ENCODE measurements at places on chromosomes 1 and 21.

- DNase-seq: peak; percentile 54
Observed at GRCh38 chr1:61078618-61079295, 3.6 kb upstream of the NFIA start.

DNA sequence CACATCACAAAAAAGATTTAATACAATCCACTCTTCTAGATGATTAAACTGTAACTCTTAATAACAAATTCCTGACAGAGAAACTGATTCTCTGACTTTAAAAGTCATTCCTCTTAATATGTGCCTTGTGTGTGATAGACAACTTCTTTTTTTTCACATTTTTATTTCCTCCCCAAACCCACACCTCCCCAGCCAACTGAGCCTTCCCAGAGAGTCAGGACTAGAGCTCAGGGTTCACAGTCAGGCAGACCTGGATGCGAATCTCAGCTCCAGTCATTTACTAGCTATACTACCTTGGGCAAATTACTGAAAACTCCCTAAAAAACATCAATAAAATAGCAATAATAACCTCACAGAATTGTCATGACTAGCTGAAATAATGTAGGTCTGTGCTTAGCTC, 14.2 kb downstream of the ATPAF1 start:
- no peak for DNase-seq

DNA sequence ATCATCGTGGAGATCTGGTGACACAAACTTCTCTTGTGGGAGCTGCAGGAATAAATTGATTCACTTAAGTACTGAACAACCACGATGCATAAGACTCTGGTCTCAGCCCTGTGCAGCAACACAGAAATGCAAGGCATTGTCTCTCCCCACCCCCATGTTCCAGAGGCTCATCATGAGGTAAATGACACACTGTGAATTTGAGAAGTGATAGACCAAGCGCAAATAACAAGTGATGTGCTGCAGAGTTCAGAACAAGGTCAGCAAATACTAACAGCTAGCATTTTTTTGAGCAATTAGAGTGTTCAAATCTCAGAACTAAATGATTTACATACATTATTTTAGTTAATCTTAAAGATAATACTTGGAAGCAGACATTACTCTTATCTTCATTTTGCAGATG, 223.7 kb downstream of the SEC16B start:
- no peak for DNase-seq

- DNase-seq: no peak
Observed at GRCh38 chr1:202012544-202013478, 2.4 kb downstream of the ELF3 start.

DNA sequence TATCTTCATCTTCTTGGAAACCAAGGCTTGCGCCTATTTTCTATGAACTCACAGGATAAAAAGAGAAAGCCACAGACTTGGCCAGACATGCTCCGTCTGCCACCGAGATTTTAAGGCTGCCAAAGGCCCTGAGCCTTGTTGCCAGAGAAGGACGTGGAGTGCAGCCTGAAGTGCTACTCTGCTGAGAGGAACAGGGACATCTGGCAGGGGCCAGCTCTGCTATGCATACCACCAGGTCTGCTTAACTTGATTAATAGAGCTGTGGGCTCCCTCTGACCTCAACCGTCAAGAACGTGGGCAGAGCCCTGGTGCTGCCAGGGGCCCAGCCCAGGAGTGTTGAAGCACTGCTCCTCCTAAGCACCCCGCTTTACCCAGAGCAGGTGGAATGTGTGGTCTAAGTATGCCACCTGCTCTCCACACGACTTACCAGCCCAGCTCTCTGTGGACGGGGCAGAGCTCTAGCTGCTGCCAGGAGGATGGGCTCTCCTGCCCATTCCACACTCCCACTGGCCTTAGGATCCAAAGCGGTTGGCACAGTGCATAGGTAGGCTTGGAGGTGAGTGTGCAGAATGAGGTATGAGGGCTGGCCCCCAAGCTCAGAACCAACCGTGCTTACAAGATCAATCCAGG, 10.6 kb downstream of the HCRTR1 start:
- no peak for DNase-seq

GRCh38 chr21:35256468-35256988, 207.4 kb upstream of the RUNX1 start:
- DNase-seq: peak; percentile 98

- no peak for DNase-seq
Observed at GRCh38 chr1:1315435-1315954, 7.1 kb downstream of the PUSL1 start.

- no peak for DNase-seq
Observed at GRCh38 chr1:32736812-32737791, 34.5 kb upstream of the SYNC start.

GRCh38 chr1:231073331-231073730, 33.3 kb upstream of the FAM89A start:
- DNase-seq: no peak

DNA sequence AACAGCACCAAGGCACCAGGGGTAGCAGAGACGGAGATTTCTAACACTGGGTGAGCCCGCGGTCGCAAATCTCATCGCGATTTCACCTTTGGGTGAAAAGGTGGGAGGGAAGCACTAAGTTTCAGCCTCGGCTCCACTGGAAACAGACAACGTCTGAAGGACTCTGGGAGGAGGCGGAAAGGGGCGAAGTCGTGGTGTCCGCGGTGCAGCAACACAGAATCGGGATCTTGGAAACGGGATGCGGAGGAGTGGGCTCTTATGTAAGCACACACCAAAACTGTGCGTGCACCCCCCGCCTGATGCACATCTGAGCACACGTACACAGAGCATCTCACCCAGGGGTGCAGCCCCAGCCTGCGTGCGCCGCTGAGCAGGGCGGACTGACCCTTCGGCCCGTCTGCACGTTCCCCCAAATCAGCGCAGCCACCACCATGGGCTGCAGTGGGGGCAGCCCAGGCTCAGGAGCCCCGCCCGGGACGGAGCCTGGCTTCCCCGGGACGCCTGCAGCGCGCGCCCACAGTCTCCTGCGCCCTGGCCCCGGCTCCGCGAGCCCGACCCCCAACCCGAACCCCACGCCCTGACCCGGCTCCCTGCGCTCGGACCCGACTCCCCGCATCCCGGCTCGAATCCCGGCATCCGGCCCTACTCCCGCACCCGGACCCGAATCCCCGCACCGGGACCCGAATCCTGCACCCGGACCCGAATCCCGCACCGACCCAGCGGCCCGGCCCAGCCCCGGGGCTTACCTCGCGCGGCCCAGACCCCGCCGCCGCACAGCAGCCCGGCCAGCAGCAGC, 670 bp downstream of the CLSTN1 start:
- DNase-seq: peak; percentile 34

GRCh38 chr1:245566952-245567351, 412.2 kb downstream of the KIF26B start:
- DNase-seq: peak; percentile 79

DNA sequence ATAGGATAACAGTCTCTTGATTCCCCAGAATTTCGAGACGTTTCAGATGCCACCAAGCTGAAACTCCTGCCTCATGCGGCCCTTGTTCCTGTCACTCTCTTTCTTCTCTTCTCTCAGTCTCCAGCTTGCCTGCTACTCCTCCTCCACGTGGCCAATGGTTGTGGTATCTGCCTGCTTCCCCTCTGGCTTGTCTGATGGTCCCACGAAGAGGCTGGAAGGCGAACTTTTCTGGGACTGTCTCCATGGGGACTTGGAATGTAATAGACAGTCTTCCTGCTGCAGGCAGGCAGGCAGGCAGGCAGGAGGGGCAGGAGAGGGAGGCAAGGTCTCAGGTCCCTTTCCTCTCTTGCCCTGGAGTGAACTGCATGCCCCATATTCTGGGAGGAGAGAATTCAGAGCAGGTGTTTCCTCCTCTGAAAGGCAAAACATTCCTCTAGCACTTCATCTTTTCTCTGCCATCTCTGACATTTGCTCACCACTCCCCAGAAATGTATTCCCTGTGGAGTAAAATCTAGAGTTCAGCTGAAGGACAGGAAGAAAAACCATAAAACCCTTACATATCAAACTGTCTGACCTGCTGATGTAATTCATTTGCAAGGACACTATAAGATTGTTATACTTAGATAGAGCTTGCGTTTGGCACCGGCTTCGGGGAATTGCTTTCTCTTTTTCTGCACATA, 64.1 kb upstream of the GNG12 start:
- DNase-seq: peak; percentile 3

DNA sequence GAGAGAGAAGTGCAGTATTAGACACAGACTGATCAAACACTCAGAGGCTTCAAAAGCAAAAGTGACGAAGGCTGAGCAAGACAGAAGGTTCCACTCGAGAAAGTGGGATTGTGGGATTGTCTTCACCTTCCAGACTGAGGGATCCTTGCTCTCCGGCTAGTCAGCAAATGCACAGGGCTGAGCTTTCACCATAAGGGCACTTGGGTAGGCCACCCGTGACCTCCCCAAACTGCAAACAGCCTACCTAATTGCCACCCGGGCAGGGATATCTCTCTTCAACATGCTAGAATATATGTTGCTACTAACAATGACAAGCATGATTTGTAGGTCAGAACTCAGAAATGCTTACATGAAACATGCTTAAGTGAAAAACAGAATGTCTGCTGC, 35.3 kb upstream of the RIPK4 start:
- DNase-seq: no peak

DNA sequence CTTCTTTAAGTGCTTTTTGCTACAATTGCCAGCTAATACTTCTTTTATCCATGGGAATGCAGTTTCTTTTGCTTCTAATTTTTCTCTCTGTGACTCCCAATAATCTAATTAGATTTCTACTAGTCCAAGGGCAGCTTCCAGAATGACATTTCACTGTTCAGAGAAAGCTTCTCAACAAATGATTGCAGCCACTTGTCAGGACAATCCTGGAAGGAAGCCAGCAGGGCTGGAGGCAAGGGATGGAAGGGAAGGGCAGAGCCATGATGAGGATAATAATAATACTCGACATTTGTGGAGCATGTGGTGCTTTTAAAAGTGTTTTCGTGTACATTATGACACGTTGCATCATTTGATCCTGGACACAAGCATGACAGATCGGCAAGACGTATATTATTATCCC, 19.4 kb downstream of the F11R start:
- DNase-seq: no peak

DNA sequence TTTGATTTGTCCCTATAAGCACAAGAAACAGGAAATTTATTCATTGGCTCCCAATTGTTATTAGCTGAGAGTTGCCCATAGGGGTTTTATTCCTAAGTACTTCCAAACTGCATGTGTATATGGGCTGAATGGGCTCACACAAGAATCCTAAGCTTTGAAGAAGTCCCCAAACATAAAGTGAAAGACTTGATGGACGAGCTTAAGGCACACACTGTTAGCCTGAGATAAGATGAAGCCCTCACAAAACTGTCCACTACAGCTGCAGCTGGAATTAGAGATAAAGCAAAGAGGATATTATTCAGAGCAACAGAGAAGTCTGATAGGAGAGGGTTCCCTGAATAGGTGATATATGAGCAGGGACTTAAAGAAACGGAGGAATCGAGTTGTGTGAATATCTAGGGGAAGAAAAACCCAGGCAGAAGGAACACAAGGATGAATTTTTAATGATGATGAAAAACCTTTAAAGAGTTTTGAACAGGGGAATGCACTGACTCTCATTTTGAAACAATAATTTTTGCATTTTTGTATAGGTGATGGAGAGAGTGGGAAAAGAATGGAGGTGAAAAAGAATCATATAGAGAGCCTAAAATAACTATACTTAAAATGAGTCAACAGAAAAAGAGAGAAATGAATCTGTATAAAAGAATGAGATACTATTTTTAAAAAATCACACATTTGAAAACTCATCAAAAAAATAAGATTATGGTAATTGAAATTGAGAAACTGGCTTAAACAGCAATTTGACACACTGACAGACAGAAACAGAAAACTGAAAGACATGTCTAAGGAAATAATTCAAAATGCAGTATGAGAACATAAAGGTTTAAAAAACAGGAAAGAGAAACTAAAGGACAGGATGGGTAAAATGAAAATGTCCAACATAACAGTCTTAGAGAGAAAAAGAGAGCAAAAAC, 133.6 kb upstream of the POGK start:
- no peak for DNase-seq

GRCh38 chr1:108072212-108072611, 107.2 kb upstream of the VAV3 start:
- no peak for DNase-seq

DNA sequence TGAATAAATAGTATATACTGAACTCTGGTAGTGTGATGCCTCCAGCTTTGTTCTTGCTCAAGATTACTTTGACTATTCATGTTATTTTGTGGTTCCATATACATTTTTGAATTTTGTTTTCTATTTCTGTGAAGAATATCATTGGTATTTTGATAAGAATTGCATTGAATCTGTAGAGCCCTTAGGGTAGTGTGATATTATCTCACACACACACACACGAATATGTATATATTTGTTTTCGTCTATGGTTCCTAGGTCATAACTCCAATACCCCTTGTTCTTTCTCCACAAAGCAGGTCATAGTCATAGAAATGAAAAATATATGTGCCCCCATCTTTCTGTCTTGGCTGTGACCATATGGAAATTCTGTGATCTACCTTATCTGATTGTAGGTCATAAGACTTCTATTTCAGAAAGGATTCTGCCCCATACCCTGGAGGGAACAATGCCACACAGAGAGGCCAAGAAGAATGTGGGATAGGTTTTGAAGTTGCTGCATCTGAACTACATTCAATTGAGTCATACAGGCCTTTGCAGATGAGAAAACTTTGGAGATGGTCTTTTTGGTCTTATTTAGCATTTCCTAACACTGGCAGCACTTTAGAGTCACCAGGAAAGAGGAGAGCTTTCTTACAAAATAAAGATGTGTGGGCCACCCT, 32.0 kb upstream of the GBP5 start:
- no peak for DNase-seq

- DNase-seq: no peak
Observed at GRCh38 chr1:174077749-174078490, 55.8 kb upstream of the RC3H1 start.

- DNase-seq: no peak
Observed at GRCh38 chr1:14897080-14897449, 256.5 kb upstream of the TMEM51 start.

- peak; percentile 57 for DNase-seq
Observed at GRCh38 chr1:173048621-173049321, 2.0 kb downstream of the TNFSF18 start.

GRCh38 chr1:46489638-46490405, at the start of gene DMBX1:
Gene DMBX1, plus strand, starts transcription at chr1:46489836. Its CDS starts 17,175 bp downstream, at chr1:46507011.
- DNase-seq: peak; percentile 8

DNA sequence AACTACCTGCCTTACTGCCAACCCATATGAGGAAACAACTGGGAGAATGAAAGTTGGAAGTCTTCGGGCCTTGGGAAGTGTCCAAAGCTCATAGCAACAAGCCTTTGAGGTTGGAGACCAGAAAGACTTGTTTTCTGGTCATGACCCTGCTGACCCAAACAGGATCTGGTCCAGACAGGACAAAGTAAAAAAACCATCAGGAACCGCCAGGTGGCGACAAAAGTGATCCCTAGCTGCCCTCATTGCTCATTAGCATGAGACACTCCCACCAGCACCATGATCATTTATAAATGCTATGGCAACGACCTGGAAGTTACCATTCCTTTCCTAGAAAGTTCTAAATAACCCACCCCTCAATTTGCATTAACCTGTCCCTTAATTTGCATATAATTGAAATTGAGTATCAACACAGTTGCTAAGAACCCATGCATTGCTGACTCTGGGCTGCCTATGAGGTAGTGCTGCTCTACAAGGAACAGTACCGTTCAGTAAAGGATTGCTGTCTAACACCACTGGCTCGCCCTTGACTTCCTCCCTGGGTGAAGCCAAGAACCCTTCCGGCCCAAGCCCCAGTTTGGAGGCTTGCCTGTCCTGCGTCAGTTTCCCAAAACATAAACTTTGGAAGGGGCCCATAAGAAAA, 89.0 kb downstream of the URB2 start:
- peak; percentile 11 for DNase-seq

GRCh38 chr1:67336783-67337182, 29.1 kb downstream of the IL12RB2 start:
- DNase-seq: no peak
